ENCODE measurements at places on chromosomes 7 and 10.

DNA sequence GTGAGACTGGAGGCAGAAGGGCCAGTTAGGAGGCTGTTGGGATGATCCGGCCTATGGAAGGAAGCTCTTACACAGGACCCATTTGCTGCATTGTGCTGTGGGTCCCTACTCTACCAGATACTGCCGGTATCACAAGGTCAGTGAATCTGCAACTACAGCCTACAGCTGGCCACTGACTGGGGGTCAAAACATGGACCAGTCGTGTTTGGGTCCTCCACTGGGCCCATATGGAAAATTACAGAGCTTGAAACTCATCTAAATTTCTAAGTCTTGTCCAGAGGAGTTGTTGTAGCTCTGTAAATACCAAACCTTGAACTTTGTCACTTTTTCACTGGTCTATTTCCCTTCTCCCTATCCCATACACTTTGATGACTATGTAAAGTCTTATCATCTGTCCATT is 5.6 kb upstream of the NUP205 start:
- no peak for DNase-seq

- no peak for DNase-seq
Observed at GRCh38 chr10:122875843-122876466, 3.4 kb downstream of the FAM24B start.

DNA sequence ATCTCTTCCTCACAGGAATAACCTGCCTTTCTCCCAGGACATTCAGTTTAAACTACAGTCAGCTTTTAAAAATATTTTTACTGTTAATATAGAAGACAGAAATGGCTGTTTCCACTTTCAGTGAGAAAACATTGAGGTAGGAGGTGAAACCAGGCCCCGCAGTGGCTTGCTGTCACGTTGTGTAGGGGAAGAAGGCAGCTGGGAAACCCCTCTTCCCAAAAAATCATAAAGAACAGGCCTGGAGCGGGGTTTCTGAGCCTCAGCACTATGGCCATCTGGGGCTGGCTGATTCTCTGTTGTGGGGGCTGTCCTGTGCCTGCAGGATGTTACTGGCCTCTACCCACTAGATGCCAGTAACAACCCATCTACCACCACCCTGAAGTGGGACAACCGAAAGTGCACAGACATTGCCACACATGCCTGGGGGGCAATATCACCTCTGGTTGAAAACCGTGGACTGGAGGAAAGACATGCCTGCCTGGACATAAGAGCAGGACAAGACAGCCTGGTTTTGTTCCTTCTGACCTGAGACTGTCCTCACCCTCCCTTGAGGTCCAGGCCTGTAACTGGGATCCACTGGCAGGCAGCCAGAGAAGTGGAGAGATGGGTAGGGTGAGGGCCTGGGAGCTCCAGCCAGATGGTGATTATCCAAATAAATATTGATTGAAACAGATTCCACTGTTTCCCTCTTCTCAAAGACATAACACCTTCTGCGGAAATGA is 43.9 kb downstream of the KCNH2 start:
- no peak for DNase-seq

- DNase-seq, result no peak
Observed at GRCh38 chr7:94382132-94382531, 12.6 kb upstream of the COL1A2 start.

DNA sequence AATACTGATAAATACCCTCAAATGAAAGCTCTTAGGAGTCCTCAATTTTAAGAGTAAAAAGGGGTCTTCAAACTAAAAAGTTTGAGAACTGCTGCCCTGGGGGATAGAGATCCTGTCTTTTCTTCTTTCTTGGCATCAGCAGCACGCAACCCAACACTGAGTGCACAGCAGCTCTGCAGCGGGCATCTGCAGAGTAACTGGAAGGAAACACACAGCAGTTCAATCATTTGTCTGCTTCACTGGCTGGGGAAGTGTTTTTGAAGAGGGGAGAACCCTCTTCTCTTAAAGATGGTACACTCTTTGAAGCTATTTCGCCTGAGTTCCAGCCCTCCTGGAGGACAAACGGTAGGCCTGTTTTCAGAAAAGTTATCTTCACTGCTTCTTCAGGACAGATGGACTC is 193.6 kb downstream of the FGFR2 start:
- no peak for DNase-seq

Measured in GM10248 (cell line).